ENCODE measurements at places on chromosomes 13 and 19.

- DNase-seq: no peak
These were observed 101.1 kb upstream of the SLC7A1 start for GRCh38 chr13:29696606-29697005.

DNA sequence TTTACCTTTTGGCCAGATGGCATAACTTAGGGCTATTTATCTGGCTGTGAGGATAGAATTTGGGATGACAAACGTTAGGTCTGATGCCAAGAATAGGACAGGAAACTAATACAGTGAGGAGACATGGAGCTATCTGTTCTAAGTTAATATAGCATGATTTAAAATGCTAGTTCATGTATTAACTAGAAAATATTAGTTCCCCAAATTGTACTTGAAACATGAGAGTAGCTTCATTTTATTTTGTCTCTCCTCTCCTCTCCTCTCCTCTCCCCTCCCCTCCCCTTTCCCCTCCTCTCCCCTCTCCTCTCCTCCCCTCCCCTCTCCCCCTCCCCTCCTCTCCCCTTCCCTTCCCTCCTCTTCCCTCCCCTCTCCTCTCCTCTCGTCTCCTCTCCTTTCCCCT, 101.1 kb upstream of the MYO16 start:
- no peak for DNase-seq

DNA sequence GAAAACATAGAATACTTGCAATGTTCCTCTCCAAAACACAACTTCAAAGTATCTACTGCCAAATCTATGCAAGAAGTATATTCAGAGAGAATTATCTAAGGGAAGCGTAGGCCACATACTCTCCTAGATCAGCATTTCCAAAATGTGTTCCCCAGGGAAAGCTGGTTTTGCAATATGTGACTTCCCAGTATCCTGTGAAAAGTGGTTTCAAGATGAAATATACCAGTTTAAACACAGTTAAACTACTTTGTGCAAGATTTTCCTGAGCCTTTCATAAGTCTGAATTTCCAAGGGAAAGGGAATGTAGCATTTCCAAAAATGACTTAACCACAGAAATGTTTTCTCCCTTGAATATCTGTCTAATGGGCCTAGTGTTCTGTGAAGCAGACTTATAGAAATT, 7.6 kb downstream of the STARD13 start:
- DNase-seq: no peak

- DNase-seq: peak; percentile 77
These were observed 501.5 kb downstream of the SUCLA2 start for GRCh38 chr13:47499358-47500150.

DNA sequence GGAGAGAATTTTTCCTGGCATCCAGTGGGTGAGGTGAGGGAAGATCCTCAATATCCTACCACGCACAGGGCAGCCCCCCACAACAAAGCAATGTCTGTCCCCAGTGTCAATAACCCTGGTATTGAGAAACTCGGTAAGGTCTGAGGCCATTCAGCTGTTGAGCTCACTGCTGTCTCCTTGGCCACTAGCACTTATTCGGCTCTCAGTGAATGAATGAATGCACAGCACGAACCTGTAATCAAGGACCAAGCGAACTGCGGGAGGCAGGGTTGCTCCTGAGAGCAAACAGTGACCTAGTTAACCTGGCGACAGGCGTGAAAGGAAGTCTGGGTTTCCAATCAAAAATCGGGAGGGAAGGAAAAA, 640 bp downstream of the ZSCAN5A start:
- no peak for DNase-seq

Data from kidney epithelial cell (primary cell).